Fibroblast of skin of back (primary cell): ENCODE measurements at places on chromosomes 1 and 21.

DNA sequence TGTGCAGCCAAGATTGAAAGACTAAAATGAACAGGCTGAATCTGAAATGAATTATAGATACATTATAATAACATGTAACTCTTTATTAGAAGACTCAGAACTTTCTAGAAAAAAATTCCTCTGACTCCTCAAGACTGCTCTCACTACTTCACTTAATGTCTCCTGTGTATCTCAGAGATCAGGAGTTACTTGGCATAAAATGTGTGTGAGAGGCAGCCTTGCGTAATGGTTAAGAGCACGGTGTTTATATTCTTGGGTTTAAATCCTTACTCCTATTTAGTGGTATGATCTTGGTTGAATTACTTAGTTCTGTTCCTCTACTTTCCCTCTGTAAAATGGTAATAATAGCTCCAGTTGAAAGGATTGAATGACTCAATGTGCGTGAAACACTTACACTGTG is 634.9 kb downstream of the LTN1 start:
- no peak for DNase-seq

DNA sequence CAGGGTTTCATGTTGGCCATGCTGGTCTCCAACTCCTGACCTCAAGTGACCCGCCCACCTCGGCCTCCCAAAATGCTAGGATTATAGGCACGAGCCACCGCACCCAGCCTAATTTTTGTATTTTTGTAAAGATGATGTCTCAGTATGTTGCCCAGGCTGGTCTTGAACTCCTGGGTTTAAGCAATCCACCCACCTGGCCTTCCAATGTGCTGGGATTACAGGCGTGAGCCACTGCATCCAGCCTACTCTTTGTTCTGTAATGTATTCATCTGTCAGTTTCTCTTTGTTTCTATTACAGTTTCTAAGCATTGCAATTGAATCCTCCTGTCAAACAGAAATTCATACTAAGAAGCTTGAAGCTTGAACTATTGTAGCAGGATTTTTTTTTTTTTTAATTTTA is 54.8 kb upstream of the RCC1 start:
- no peak for DNase-seq

DNA sequence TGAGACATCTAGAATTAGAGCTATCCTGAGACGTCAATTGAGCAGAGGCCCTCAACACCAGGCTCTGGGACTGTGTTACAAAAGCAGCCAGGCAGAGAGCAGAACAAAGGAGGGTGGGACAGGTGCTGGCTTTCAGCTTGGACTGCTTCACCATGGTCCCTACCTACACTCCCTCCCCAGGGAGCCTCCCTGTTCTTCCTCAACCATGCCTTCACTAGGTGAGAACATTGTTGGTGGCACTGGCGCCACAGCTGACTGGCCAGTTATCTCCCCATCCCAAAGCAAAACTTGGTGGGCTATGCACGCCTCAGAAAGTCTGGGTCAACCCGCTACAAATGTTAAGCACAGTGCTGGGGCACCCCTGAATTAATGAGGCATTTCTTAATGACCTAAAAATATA is 87.8 kb downstream of the NMNAT2 start:
- no peak for DNase-seq

DNA sequence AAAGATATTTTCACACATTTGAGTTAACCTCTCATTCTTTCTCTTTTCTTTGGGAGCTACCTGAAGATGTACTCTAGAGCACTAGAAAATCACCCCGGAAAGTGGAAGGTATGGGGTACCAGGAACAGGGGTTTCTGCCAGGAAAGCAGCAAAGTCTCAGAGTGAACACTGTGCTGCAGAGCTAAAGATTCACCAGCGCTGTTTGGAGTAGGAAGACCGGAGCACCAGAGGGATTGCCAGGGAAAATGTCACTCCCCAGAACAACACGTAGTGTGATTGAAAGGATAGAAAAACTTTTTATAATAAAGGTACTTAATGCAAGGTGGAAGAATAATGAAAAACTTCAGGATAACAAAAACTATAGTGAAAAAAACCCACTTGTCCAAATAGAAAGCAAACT is 26.7 kb upstream of the KCNK1 start:
- DNase-seq: no peak

DNA sequence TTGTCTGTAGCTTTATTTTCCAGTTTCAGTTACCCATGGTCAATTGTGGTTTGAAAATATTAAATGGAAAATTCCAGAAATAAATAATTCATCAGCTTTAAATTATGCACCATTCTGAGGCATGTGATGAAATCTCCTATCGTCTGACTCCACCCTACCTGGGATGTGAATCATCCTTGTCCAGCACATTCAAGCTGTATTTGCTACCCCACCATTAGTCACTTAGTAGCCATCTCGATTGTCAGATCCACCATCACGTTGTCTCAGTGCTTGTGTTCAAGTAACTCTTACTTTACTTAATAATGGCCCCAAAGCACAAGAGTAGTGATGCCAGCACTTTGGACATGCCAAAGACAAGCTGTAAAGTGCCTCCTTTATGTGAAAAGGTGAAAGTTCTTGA is 4.0 kb downstream of the STPG1 start:
- peak; percentile 94 for DNase-seq

- DNase-seq: no peak
Measured at GRCh38 chr1:6470132-6471085, 4.4 kb upstream of the TNFRSF25 start.

- DNase-seq: no peak
Measured at GRCh38 chr1:56409112-56409691, 170.2 kb downstream of the PLPP3 start.

DNA sequence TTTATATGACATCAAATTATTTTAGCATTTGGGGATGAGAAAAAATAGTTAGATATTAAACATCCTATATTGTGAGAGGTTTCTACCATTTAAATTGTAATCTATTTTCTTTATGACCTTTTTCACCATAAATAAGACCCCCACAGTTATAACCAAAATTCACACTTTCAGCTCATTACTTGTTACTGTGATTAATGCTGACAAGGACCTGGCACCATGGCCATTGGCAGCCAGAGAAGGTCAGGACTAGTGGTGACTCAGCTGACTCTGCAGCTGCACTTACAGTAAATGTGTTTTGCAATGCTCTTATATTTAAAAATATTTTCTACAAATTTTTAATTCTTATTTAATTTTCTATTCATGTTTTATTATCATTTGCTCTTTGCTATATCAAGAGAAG is 133.3 kb upstream of the C1orf105 start:
- DNase-seq: peak; percentile 29
